ENCODE measurements at places on chromosomes 3 and 15.
A peak's percentile ranks its signal among the peaks of the same experiment; 100 is the strongest.

DNA sequence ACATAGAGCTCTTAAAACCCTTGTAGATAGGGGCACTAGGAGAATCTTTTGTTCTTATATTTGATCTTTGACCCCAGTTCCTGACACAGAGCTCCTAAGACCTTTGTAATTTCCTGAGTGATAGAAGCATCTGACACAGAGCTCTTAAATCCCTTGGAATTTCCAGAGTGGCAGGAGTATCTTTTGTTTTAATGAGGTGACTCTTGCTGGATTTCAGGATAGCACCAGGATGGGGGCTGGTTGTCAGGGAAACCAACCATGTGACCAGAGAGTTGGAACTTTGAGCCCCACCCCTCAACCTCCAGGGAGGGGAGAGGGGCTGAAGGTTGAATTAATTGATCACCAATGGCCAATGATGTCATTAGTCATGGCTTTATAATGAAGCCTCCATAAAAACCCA, 47.6 kb upstream of the ST8SIA2 start:
- no peak for DNase-seq

DNA sequence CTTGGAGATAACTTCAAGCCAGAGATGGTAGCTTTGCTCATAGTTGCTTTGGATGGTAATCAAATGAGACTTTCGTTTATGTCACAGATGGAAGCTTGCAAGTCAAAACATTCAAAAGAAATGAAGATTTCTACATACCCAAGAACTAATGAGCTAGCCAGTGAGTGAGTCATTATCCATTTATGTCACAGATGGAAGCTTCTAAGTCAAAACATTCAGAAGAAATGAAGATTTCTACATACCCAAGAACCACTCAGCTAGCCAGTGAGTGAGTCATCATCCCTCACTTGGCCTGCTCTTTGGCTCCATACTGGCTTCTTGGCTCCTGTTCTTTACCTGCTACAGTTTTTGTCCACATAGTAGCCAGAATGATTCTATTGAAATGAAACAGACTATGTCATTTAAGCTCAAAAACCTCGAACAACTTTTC, 559.8 kb upstream of the CBLB start:
- peak; percentile 10 for DNase-seq

- no peak for DNase-seq
These were observed 693.2 kb upstream of the CCDC54 start for GRCh38 chr3:106683953-106684620.

GRCh38 chr3:42745291-42745745, 27.7 kb downstream of the CCDC13 start:
- DNase-seq: no peak

GRCh38 chr3:143241481-143241951, 121.9 kb downstream of the CHST2 start:
- DNase-seq: no peak

GRCh38 chr3:168213920-168214319, 118.2 kb upstream of the GOLIM4 start:
- no peak for DNase-seq

DNA sequence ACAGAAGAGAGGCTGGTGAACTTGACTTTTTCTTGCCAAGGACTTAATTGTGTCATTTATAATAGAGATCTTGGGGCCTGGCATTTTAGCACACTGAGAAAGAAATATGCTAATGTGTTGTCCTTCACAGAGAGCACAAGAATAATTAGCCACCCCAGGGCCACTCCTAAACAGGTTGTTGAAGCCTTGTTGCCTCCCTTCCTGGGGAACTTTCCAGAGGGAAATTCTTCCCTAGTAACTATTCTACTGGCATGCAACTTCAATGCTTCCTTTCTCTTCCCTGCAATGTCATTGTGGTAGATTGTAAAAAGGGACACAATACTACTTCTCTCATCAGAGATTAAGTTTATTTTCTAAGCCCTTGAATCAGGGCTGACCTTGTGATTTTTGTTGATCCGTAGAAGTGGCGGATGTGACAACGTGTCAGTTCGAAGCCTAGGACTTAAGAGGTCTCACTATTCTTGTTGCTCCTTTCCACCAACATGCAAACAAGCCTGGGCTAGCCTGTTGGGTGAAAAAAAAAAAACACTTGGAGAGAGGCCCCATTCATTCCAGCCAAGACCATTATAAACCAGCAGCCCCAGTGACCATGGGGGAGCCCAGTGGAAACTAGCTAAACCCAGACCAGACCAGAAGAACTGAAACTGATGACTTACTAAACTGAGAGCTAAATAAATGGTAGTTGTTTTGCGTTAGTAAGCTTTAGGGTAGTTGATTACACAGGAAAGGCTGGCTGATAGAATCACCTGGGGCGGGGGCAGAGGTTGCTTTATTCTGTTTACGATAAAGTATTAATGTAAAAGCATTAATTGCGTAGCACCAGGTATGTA, 287.2 kb downstream of the SHQ1 start:
- no peak for DNase-seq

Measured in Calu3 (cell line).